ENCODE measurements at places on chromosomes 6 and 20.
A peak's percentile ranks its signal among the peaks of the same experiment; 100 is the strongest.

DNA sequence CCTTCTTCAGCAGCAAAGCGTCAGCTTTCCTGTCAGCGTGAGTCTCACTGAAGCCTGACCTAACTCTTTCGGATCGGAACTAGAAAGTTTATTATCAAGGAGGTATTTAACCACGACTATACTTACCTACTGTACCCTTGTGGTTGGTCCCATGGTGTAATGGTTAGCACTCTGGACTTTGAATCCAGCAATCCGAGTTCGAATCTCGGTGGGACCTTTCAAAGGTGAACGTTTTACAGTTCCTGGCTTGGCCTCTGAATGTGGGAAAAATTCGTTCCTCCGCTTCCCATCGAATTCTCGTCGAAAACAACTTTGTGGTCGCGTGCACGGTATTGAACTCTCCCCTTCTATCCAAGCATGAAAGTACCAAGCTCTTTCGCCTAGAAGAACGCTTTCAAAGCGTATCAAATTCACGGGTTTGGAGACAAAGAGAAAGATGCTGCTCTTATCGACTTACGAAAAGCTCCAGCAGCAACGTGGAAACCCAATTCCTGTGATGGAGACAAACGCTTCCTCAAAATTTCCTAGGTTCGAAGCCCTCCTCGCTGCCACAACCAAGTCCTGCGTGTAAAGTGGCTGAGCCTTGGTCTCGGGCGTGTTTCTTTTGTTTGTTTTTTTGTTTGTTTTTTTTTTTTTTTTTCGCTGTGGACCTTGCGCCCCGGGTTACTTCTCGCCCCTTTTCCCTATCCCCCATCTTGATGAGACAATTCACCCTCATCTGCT lies 63.7 kb downstream of the GPX5 start:
- no peak for DNase-seq

GRCh38 chr6:116287689-116288282 lies 8.1 kb upstream of the TSPYL1 start:
- DNase-seq: no peak

DNA sequence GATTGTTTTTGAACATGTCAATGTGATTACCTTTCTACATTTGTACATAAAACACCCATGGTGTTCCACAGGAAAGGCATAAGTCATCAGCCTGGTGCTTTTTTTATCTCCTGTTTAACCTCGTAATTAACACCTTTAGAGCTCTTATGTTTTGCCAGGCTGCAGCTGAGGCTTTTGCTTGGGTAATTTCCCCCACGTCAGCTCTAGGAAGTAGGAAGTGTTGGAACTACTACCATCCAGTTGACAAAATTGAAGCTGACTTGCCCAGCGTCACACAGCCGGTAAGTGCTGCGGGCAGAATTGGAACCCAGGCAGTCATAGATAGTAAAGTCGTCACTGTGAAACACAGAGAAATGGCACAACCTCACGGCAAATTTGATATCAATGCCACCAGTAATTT lies 86.6 kb upstream of the BMP2 start:
- DNase-seq: no peak

DNA sequence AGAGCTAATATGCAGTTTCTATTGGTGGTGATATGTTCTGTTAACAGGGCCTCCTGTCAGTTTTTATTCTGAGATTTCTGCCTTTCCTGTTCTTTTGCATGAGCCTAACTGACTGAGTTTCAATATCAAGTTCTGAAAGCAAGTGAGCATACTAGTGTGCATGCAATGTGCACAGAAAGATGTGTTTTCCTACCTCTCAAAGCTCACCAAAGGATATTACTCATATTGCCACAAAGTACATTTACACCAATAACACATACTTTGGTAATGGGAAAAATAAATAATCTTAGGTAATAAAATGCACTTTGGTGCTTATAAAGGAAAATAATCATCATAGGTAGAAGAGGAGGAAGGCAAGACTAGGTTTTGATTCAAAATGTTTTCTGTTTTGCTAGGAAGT lies 195.0 kb downstream of the KHDC1L start:
- DNase-seq: no peak

DNA sequence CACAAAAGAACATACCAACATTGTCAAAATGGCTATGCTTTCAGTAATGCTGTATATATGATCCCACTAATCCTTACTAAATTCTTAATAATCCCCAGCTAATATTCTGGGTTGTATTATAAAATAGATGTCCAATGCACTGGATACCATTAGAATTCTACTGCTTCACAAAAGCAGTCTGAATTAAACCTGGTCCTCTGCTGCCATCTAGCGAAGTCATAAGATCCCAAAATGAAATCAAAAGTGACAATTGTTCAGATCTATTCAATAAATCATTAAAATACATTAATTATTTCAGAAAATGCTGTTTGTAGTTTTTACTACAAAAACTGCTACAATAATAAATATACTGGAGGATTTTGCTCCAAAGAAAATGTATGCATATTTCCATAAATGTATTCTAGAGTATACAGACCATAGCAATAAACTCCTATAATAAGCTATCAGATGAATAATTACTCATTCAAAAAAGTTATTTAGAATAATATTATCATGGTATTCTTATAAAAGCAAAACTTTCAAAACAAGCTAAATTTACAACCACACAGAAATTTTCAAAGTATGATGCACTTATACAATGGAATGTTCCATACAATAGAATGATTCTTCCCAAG lies 92.6 kb downstream of the RNGTT start:
- peak; percentile 20 for DNase-seq

- no peak for DNase-seq
These were observed 10.3 kb downstream of the ADISSP start for GRCh38 chr20:3757268-3757667.

- no peak for DNase-seq
These were observed 3.0 kb downstream of the FNDC11 start for GRCh38 chr20:63556873-63557478.

DNA sequence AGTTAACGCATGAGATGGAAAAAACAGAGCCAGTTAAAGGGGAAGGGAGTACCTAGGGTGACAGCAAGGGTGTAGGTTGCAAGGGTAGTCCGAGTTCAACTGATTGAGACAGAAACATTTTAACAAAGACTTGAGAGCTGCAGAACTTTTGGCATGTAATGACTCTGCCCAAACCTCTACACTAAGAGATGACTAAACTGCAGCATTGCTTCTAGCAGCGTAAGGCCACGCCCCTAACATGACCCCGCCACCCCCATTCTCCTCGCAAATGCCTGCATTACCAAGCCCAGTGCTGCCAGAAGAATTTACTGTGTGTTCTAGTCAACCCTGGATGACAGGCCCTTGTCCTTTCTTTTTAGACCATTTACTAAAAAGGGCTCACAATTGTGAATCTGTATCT lies 6.3 kb upstream of the HINT3 start:
- DNase-seq: no peak

GRCh38 chr6:166830185-166830890 lies 126.0 kb downstream of the RNASET2 start:
- no peak for DNase-seq

DNA sequence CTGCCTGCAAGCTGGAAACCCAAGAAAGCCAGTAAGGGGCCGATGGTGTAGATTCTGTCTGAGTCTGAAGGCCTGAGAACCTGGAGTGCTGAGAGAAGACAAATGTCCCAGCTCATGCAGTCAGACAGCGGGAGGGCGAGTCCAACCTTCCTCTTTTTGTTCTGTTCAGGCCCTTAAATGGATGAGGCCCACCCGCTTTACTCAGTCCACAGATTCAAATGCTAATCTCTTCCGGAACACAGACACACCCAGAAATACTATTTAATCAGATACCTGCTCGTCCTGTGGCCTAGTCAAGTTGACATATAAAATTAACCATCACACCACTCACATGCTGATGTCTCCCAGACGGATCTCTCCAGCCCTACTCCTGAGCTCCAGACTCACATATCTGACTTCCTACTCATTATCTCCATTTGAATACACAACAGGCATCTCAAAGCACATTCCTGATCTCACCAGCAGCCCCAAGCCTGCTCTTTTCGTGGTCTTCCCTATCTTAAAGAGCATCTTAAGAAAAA lies 26.7 kb upstream of the SRC start:
- no peak for DNase-seq

- no peak for DNase-seq
These were observed 8.7 kb upstream of the SALL4 start for GRCh38 chr20:51811042-51811355.

DNA sequence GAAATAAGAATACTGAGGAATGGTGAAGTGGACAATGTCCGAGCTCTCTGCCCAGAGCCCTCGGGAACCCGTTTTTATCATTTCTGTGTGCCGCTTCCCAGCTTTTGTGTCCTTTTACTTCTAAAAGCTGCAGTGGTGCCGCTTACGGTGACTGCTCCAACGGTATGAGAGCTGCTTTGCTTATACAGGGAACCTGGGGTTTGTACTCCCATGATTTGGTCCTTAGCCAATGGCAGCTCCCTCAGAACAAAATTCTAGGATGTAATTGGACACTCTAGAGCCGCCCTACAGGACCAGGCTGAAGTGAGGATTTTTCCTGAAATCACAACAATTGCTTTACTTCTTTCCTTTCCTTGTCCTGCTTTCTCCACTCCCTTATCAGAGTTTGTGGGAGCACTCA lies 24.2 kb upstream of the PCSK2 start:
- no peak for DNase-seq

GRCh38 chr6:150722614-150723344 lies 123.1 kb downstream of the PLEKHG1 start:
- DNase-seq: no peak

- DNase-seq: no peak
These were observed 168.9 kb downstream of the ZMYND8 start for GRCh38 chr20:47187450-47188195.

- DNase-seq: no peak
These were observed 17.9 kb upstream of the EXOC2 start for GRCh38 chr6:710601-711571.

DNA sequence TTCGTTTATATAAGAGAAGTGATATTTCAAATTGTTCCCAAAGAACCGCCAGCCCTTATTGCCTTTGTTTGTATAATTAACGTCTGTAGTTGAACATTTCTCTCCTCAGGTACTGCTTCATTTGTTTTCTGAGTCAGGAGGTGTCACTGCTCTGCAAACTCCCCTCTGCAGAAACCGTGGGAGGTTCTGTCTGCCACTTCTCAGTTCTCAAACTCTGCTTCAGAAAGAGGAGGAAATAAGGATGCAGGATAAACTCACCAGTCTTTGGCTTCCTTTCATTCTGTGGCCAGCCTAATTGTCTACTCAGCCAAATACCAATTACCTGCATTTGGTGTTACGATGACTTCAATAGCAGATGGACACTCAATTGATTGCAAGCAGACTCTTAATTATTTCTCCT lies 149.8 kb downstream of the PAK5 start:
- DNase-seq: no peak
